ENCODE measurements at places on chromosomes 7 and 10.
A peak's percentile ranks its signal among the peaks of the same experiment; 100 is the strongest.

DNA sequence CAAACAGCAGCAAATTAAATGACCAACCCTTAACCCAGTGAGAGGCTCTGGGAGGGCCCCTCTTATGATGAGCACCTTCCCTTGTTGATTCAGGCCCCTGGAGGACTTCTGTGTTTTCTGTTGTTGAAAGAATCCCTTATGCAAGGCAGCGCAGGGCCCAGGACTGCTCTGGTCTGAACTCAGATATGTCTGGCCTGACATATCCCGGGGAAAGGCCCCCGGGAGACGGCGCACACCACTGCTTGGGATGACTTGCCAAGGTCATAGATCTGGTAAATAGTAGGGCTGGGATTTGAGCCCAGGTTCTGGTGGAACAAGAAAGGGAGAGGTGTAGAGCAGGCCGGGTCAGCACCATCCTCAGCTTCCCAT, 124.0 kb downstream of the AOAH start:
- DNase-seq, result no peak

GRCh38 chr7:158586499-158587161, 993 bp downstream of the PTPRN2 start:
- DNase-seq, result no peak

- no peak for DNase-seq
Observed at GRCh38 chr7:16212610-16213009, 208.7 kb downstream of the CRPPA start.

- no peak for DNase-seq
Observed at GRCh38 chr7:39560408-39560807, 5.8 kb upstream of the YAE1 start.

DNA sequence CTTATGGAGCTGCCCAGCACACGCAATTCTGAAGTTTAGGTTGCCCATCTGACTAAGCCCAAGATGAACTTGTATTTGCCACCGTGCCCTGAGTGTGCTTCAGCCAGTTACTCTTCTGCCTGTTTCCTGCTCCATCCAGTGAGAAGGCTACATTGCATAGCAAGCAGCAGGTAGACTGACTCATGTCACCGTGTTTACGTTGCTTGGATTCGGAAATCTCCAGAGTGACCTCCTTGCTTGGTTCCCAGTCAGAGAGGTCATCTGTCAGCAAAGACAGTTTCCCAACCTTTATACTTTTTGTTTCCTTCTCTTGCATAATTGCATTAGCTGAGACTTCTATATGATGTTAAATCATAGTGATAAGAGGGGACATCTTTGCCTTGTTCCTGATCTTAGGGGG, 30.9 kb downstream of the NACAD start:
- DNase-seq, result no peak

GRCh38 chr7:12475362-12476063, 71.8 kb upstream of the VWDE start:
- no peak for DNase-seq

DNA sequence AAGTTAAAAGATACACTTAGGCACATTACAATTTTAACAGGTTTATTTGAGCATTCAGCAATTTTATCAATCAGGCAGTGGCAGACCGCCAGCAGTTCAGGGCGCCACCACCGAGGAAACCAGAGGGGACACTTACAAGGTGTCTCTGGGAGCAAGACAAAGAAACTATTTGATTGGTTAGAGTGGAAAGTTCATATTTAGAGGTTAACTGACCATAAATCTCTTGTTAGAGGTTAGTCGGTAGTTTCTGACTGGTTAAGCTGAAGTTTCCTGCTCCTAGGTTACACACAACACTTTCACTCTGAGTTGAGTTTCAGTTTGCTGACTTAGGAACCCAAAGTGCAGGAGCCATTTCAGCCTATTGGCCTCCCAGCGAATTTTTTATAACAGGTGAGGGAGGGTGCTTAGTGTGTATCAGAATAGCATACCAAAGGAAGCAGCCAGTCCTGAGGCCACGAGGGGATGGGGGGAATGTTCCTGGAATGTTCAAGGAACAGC, 10.8 kb upstream of the PVRIG start:
- DNase-seq, result no peak

DNA sequence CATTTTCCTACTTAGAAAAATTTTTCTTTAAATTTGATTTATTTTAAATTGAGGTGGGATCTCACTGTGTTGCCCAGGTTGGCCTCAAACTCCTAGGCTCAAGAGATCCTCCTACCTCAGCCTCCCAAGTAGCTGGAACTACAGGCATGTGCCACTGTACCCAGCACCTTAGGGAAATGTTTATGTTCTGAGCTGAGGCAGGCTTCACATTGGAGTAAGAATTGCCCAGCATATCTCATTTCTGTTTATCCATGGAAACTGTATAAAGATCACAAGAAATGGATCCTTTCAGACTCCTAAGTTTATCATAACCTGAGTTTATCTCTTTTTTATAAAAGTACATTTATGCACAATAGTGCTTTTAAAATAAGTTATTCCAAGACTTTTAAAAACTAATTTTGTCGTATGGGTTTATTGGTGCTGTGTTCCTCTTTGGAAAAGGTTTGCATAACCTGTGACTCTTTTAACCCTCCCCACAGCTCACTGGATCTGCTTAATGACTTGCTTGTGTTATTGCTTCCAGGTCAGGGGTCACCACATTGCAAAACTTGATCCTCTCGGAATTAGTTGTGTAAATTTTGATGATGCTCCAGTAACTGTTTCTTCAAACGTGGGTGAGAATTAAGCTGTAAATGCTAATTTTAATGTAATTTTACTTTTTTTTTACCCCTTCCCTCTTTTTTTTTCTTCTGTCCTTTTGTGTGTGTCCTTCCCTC, 40.7 kb downstream of the OGDH start:
- no peak for DNase-seq

DNA sequence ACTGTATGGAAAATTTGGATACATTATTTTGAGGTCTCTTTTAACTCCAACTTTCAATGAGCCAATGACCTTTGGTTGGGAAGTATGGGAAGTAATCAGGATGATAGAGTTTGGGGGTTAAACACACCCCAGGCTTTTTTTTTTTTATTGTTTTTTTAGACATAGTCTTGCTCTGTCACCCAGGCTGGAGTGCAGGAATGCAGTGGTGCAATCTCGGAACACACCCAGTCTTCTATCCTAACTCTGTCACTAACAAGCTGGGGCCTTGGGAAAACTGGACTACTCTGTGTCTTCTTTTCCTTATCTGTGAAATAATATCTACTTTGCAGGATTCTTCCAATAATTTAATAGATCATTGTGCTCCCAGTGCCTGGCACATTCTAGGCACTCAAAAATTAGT, 37.6 kb upstream of the AGBL3 start:
- no peak for DNase-seq

DNA sequence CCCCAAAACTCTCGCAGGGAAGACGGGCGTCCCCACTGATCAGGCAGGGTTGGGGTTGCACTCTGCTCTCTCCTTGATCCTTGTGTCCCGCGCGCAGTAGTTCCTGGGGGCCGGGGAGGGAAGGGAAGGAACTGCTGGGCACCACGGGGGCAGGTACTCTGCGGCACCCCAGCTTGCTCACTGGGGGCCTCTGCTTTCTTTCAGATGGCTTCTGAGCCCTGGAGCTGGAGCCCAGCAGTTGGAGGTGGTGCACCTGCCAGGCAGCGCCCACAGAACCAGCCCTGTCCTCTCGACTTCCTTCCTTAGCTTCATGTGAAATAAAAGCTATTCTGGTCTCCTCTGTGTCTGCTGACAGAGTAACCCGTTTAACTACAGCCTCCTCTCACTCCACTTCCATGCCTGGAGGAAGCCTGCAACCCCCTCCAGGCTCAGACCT, 12.2 kb downstream of the PLAC9 start:
- no peak for DNase-seq

GRCh38 chr7:41475801-41476459, 227.0 kb downstream of the INHBA start:
- DNase-seq, result no peak

DNA sequence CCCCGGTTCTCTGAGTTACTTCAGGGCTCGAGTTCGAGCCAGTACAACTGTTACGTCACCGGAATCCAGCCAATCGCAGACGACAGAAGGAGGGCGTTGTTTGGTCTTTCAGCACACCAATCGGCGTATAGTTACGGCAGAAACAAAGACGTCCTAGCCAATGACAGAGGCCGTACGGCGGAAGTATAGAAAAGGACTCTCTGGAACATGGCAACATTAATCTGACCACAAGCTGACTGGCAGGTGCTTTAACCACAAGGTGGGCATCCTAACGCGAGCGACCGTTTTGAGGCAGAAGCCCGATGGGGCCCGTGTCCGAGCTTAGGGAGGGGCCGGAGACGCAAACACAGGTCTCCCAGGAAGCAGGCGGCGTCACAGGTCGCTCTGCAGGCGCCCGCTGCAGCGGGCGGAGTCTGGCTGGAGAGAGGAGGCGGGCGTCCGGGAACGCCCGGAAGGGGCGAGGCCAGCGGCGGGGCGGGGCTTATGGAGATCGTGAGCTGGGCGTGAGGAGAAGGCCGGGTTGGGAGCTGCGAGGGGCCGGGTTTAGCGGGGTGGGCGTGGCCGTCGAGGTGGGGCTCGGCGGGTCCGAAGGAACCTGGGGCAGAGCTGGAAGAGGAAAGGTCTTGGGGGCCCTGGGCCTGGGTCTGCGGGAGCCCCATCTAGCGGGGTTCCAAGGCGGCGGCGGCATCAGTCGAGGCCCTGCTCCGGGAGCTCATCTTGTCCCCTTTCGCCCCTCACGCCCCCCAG, at the start of gene MOSPD3:
Gene MOSPD3, plus strand, starts transcription at position 558 of the 747 bp plus-strand sequence. CDS start 252 bp downstream, outside the sequence.
- peak; percentile 99 for DNase-seq

DNA sequence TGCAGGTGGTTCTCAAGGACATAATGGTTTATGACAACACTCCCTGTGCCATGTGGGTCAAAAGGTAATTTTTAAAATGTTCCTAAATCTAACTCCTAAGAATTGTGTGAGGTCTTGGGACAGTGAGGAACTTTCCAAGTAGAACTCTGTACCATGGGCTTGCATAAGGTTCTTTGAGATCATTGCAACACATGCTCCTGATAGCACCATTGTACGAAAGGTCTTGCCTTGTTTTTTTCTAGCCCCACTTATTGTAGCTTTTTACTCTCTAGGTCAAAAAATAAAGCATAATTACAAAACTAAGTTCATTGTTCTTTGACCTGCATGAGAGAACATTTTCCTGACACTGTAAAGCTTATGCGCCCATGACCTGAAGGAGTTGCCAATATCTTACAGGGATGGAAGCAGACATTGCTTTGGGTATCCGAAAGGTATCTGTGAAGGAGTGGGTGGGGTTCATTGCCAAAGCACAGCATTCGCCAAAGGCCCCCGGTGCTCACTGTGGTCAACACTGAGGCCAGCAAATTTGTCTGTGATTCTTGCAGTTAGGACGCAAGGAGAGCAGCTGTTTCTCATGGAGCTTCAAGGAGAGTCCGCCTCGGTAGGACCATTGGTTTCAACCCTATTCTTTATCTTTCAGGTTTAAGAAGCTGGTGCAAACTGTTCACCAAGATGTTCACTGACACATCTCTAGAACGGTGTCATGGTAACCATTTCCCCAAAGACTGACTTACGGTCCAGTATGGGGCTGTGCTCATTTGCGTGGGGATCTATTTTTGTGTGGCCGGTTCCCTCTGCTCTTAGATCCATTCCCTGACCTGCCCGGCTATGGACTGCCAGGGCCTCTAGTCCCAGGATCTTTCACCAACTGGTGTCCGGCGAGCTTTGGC, 7.6 kb upstream of the PRKAG2 start:
- DNase-seq, result no peak

- peak; percentile 66 for DNase-seq
Observed at GRCh38 chr7:130385600-130386066, 5.3 kb downstream of the CPA1 start.

- no peak for DNase-seq
Observed at GRCh38 chr7:80529362-80529761, 17.5 kb upstream of the GNAT3 start.

DNA sequence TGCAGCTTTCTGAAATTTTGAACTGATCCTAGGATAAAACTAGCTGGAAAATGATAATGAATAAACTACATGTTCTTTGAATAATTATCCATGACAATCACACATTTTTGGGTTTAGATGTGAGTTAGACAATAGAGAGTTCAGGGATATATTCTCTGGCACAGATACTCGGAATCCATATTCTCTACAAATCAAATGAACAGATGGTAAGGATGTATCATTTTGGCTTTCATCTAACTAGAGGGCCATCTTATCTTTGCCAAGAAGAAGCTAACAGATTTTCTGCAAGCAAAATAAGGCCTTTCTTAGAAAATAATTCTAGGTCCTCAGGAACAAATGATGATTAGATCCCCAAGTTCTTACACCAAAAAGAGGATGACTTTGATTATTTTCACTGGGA, 355.9 kb upstream of the C7orf33 start:
- DNase-seq, result no peak

DNA sequence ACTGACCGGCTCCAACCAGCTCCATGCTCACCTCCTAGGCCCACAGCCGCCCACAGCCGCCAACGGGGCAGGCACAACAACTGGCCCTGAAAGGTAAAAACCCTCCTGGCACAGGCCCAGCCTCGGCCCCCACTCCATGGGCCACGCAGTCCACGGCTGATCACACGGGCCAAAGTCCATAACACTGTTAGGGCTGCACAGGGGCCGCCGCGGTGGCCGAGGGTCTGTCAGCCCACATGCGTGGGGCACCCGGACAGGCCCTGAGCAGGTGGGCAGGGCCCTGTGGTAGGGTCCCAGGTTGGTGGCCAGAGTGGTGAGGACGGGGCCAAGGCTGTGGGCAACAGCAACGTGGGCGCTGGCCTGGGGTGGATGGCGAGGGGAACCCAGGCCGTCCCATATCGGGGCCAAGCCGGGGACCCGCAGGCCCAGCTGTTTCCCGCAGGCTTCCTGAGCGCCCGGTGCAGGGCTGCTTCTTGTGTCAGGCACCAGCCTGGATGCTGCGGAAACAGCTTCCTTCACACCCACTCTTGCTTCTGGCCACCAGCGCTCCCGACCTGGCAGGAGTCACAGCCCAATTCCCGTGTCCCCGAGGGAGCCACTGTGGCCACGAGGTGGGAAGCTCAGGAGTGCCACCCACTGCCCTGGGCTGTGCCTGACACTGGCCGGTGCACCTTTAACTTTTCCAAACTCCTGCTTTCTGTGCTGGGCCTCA, 29.2 kb downstream of the CYP2W1 start:
- DNase-seq, result no peak

DNA sequence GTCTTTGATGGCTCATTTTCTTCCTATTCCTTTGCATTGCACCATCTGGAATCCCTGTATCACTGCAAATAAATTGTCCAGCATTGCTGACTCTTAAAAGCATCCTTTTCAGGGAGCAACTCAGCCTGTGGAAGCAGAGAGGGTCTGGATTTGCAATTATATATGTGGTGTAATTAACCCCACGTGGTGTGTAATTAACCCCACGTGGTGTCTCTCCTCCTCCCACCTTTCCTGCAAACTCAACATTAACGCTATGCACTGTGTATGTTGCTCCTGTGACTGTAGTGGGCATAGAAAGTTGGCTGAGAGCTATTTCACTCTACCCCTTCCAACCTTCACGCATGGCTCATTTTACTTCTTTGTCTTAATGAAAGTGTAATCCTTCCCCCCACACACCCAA, 689.0 kb upstream of the COBL start:
- no peak for DNase-seq

GRCh38 chr7:6128205-6128604, 97.0 kb downstream of the ANKRD61 start:
- DNase-seq, result peak; percentile 38

DNA sequence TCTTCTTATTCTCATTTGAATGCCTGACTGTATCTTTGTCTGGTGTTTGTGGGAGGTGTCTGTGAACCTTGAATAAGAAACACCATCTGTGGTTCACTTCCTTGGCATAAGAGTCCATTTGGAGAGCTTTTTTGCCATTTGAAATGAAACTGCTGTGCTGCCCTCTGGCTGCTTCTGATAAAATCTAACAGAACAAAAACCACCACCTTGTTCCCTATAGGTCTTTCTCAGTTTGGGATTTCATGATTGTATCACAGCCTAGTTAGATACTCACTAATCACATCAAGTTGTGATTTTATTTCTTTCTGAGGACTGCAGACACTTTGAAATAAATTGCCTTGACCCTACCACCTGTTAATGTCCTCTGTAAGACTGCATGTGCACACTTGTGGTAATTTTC, 102.7 kb upstream of the FAM13C start:
- DNase-seq, result no peak
